ENCODE measurements at places on chromosomes 5 and 9. TPM values are rescaled to one million over a fixed set of nuclear protein-coding genes. Genes with fewer than 3 reads are reported as not detected.

Gene DRD1
- total RNA-seq: under 0.01 TPM

Gene IFNA14
- total RNA-seq: not detected

Gene SGCD
- total RNA-seq: 22.0 TPM

Gene ADAMTS12
- 12.1 TPM for total RNA-seq

Gene ANKRD33B
- 25.0 TPM for total RNA-seq

Gene MLLT3
- total RNA-seq: 37.1 TPM

Gene SCAI
- total RNA-seq: 27.2 TPM

Gene GNA14
- total RNA-seq: 0.15 TPM

Gene BNC2
- total RNA-seq: 52.5 TPM

Gene ANXA2R
- total RNA-seq: 1.7 TPM

Gene SLC31A2
- total RNA-seq: 12.2 TPM

Gene CCDC187
- under 0.01 TPM for total RNA-seq

Gene ANGPTL2
- total RNA-seq: 184 TPM

Gene TMOD1
- total RNA-seq: under 0.01 TPM

Gene SHC3
- 61.4 TPM for total RNA-seq

Gene SURF4
- 459 TPM for total RNA-seq

Gene GZMA
- total RNA-seq: not detected

Gene EFNA5
- total RNA-seq: 5.8 TPM

Gene PIK3R1
- 27.2 TPM for total RNA-seq

Gene FST
- 73.6 TPM for total RNA-seq

Gene AQP7
- 0.99 TPM for total RNA-seq

Gene SLC36A2
- total RNA-seq: not detected

Gene CCDC152
- 5.8 TPM for total RNA-seq

Gene SMIM32
- not detected for total RNA-seq

Gene CER1
- not detected for total RNA-seq

Gene TGFBI
- total RNA-seq: 1,490 TPM

Gene C5orf52
- total RNA-seq: not detected

Gene PPIC
- total RNA-seq: 57.7 TPM

Gene LAMC3
- total RNA-seq: 0.33 TPM

Gene ADCY2
- total RNA-seq: 0.15 TPM

Gene SPARC
- total RNA-seq: 1,480 TPM
